ENCODE measurements at places on chromosomes 2 and 18.

DNA sequence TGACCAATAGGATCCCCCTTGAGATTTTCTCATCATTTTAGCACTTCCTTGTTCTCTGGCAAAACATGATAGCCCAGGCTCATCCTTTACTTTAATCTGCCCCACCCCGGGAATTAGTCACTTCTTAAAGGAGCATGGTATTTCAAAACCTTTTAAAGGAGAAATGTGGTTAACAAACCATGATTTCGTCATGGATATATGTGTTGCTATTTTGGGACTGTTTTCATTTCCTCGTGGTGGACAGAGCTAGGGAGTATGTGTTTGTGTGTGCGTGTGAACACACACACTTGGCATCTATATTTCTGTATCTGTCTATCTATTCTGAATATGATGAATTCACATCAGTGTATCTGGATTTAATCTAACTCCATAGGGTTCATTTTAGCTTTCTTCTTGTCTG is 128.1 kb downstream of the BIRC6 start:
- no peak for DNase-seq

DNA sequence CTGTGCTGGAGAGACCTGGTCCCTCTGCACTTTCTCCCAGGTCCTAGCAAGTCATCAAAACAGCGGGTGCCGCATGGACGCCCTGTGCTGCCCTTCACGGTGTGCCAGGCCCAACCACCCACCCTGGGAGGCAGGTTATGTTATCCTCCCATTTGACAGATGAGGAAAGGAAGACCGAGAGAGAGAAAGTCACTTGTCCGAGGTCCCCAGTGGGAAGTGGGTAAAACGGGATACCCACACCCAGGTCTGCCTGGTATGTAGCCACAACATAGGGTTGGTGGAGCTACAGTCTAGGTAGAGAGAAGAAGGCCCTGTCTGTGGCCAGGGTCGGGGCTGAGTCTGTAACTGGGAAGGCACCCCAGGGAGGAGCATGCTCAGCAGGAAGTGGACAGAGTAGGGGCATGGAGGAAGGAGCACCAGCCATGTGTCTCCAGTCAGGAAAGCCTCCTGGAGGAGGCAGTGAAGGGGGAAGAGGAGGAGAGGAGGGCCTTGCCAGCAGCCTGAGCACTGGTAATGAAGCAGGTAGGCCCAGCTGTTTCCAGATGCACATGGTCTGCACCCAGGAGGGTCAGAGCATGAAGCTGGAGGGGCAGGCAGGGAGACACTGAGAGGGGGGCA is 98.4 kb downstream of the ZFP36L2 start:
- DNase-seq, result no peak

GRCh38 chr2:198279026-198279425 is 474.6 kb downstream of the PLCL1 start:
- DNase-seq, result no peak

DNA sequence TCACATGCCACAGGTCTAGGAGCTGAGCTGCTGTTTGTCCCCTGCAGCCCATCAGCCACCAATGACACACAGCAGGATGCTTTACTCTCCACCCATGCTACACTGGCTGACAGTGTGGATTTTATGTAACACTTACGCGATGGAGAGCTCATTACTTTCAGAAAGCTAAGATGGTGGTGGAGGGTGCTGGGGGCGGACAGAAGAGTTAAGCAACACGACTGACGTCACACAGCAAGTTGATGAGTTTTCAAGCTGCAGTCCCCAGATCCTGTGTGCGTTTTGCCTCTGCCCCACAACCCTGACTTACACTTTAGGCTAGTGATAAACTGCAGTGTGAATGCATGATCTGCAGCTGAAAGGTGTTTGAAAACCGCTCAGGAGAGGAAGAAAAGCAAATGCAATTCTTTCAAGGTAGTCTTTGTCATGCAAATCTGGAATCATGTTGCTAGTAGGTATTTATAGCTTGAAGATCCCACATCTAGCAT is 42.4 kb downstream of the MRPS5 start:
- DNase-seq, result no peak

DNA sequence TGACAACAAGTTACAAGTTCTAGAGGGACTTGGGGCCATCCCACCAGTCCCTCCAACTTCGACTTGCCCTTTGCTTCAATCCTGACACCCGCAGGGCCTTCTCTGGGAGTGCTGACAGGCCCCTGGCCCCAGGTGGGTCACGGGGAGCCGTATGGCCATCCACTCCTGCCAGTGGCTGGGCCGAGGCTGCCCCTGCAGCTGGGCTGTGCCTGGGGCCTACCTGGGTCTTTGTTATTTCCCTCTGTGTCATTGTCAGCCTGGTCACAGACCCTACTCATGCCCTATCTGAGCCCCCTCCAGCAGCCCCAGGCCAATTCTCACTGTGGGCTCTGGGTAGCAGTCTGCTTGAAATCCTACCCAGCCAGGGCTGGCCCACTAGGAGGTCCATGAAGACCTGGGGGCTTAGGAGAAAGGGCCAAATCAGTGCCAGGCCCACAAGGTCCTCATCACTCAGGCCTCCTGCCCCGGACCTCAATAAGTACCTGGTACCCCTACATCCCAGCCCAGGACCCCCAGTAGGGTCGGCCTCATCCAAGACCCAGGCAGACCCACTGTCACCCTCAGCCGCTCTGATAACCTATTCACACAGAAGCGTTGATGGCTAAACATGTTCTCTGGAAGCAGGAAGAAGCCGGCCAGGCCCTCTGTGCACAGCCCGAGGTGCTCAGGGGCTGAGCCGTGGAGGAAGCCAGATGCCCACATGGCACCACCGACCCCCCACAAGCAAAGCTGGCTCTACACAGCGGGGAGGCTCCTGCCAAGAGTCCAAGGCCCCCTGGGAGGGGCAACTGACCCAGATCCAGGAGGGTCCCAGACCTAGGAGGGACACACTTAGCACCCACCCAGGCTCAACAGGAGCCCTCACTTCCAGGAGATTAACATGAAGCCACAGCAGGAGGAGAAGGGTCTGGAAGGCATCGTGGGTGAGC is 57.7 kb downstream of the BIN1 start:
- no peak for DNase-seq

DNA sequence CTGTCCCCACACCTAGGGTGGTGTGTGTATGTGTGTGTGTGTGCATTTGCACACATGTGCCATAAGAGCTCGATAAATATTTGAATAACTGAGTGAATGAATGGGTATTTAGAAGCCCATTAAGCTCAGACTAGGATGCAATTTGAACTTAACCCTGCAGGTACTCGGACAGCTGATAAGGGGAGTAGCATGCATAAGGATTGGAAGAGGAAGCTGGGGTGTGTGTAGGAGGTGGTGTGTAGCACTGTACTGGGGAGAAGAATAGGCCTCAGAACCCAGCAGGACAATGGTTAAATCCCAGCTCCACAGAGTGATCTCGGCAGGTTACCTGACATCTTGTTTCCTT is 1.8 kb upstream of the KCNF1 start:
- no peak for DNase-seq

- DNase-seq, result no peak
These were observed 104.4 kb downstream of the TLK1 start for GRCh38 chr2:171056307-171056706.

- no peak for DNase-seq
These were observed 26.9 kb downstream of the TMEM247 start for GRCh38 chr2:46506131-46506706.

DNA sequence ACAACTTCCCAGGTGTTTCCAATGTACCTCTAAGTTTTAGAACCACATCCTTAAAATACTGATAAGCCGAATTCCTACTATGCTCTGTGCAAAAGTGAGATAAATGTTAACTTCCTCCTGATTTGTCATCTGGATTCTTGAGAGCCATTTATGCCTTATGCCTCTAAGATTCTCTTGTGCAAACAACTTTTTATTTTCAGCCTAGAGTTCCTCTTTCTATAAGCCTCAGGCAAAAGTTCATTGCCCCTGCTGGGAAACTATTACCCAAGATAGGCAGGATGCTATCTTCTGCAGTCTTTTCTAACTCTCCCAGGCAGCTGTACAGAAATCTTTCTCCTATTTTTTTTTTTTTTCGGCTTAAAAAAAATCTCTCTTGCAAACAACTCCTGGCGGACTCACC is 216.1 kb downstream of the KCNJ3 start:
- DNase-seq, result no peak

GRCh38 chr2:25585189-25585588 is 88.2 kb downstream of the DTNB start:
- DNase-seq, result no peak
